ENCODE measurements at places on chromosomes 3 and 15.

GRCh38 chr3:187319699-187320302 is 28.3 kb upstream of the MASP1 start:
- DNase-seq: peak; percentile 87

DNA sequence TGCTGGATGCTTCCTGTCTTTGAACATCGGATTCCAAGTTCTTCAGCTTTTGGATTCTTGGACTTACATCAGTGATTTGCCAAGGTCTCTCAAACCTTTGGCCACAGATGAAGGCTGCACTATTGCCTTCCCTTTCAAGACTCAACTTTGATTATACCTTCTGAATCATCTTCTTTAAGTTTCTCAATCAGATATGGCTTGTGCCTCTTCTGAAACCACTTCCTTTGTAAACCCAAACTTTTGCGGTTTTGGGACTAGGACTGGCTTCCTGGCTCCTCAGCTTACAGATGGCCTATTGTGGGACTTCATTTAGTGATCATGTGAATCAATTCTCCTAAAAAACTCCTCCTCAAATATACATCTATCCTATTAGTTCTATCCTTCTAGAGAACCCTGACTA is 47.1 kb upstream of the CADPS start:
- no peak for DNase-seq

GRCh38 chr3:154615471-154615870 is 185.5 kb upstream of the GPR149 start:
- DNase-seq: no peak

DNA sequence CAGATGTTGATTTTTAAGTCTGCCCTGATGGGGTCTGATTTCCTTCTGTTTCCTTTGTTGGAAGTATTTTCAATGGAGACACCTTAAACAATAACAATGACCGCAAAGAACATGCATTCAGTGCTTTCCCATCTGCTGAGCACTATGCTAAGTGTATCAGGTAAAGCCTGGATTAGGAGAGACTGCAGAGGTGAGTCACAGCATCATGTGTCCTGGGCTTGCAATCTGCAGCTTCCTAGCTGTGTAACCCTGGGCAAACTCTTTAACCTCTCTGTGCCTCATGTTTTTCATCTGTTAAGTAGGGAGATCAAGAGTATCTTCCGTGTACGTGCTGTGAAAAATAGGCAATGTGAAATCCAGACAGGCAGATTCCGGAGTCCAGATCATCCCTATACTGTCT is 13.3 kb upstream of the CHRNB4 start:
- no peak for DNase-seq

GRCh38 chr3:27089645-27090044 is 279.5 kb downstream of the NEK10 start:
- DNase-seq: no peak

GRCh38 chr3:119536757-119537156 is 22.7 kb downstream of the CD80 start:
- DNase-seq: no peak

DNA sequence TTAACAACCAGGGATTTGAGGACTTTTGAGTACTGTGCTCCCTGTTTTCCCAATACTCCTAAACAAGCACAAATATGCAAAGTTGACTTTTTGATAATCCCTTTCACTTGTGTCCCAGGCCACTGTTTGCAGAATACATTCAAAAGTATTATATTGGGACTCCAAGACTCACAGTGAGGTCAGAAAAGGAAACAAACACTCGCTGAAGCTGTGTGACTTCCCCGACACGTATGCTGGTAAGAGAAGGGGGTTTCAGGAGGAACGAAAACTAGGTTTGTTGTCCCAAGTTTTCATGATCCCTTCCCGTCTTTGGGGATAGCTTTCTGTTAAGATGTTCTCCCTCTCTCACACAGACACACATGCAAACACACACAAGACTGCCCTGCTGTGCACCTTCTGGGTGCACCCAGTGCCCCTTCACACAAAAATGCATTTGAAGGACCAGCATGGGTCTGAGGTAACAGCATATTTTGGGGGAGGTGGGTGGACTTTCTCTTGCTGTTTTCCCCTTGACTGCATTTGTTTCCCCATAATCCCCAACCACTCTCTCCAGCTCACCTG is 225.2 kb upstream of the PRICKLE2 start:
- DNase-seq: no peak

DNA sequence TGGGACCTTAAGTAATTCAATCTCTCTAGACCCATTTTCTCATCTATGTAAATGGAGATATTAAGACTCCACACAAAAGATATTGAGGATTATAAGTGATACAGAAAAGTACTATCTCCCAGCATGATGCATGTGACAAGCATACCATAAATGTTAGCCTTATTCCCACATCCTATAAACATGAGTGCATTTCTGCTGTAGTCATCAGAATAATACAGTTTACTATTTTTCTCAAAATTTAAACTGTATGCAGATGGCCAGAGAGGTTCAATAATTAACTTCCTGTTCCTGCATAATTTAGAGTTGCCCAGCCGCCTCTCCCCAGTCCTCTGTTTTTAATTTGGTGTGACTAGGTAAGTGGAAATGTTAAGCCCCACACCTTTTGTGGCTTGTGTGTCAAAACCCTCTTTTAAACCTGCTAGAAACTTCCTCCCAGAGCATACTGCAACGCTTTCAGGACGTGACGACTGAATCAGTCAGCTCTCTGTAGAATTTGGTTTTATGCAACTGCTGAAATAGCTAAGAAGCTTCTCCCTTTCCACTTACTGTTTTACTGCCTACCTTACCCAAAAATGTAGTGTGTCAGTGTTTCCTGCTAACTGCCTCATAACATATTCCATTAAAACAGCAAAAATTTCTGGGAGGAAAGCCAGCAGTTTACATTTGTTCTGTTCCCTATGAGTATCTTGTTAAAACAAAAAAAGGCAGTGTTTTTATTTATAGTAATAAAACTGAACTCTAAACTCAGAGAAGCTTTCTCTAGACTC is 1037.9 kb downstream of the EPHA3 start:
- no peak for DNase-seq

DNA sequence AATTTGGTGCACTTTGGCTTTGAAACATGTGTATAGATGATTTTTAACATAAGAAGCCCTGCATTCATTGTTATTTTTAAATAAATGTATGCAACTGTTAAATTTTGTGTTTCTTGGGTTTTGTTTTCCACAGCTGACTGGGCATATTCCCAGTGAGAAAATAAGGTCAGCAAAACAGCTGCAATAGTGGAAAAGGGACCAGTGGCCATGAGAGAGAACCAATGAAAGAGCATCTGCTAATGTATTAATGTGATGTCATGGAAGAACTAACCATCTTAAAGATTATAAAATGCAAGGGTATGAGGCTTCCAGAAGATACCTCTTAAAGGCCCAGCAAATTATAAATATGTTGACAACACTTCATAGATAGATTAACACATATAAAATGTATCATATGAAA is 31.0 kb upstream of the KBTBD12 start:
- DNase-seq: no peak

DNA sequence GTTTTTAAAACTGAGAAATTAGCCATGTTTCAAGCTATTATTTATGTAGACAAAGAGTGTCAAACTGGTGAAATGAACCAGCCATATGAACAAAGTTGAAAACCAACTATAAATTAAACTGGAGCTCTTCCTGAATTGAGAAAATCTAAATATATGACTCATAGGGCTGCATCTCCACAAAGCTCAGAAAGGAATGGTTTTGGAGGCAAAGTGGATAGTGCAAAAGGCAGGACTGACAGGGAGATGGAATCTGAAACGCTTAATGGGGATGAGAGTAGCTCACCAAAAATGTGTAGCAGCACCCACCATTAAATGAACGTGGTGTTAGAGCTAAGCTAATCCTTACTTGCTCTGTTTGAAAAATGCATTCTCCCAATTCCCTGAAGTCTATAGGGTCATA is 1066.0 kb downstream of the AGBL1 start:
- DNase-seq: no peak

DNA sequence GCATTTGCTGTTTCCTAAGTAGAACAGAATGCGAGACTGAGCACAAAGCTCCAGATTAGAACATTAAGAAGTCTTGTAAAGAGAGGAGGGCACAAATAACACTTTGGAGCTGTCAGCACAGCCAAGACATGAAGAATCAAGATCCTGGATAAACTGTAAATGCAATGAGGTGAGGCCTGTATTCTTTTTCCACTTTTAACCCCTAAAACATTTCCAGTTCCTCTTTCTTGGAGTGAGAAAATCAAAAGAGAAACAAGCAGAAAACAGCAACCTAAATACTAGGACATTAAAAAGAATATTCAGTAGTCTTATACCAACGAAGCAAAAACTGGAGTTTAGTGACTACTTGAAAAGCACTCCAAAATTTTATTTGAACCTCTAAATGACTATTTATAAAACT is 204.3 kb downstream of the ZBTB20 start:
- no peak for DNase-seq

Data from GM03348 (cell line).